ENCODE measurements at places on chromosomes 5 and 9.

GRCh38 chr5:95283761-95284571, 928 bp downstream of the MCTP1 start:
- DNase-seq = no peak

- DNase-seq = no peak
Measured at GRCh38 chr9:5582835-5583195, 46.1 kb upstream of the RIC1 start.

GRCh38 chr5:163303718-163304117, 133.7 kb upstream of the CCNG1 start:
- no peak for DNase-seq

- DNase-seq = no peak
Measured at GRCh38 chr5:139387611-139388197, 2.0 kb downstream of the MZB1 start.

- no peak for DNase-seq
Measured at GRCh38 chr9:132946631-132947295, 2.3 kb upstream of the TSC1 start.

DNA sequence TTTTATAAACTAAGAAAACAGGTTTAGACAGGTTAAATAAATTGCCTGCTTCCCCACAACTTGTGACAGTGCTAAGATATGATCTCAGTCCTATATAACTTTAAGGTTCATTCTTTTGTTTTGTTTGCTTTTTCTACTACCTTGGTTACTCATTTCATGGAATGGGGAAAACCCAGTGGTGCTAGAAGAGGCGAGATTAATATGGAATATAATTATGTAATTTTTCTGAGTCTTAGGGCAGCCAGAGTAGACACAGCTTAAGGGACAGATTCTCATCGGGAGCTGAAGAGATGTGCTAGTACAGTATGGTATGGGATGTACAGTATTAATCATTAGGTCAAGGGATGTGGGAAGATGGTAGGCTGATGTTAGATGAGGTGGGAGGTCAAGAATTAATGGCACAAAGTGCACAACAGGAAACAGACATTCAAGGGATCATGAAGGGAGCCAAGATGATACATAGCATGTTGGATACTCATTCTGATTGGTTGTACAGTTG, 6.2 kb downstream of the TRIM32 start:
- no peak for DNase-seq

DNA sequence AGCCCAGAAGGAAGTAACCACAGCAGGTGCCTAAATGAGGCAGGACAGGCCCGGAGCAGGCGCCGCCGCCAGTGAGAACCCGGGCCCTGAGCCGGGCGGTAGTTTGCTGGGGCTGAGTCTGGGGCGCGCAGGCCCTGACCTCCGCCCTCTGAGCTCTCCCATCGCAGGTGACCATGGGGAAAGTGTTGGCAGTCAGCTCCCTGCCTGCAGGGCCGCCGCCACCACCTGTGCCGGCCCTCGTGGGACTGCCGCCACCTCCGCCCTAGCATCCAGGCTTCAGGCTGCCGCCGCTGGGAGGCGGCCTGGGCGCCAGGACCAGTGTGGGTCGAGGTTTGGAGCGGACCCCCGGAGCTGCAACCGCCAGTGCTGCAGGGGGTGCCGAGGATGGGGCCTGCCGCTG, 61.1 kb downstream of the TARS1 start:
- DNase-seq = no peak

DNA sequence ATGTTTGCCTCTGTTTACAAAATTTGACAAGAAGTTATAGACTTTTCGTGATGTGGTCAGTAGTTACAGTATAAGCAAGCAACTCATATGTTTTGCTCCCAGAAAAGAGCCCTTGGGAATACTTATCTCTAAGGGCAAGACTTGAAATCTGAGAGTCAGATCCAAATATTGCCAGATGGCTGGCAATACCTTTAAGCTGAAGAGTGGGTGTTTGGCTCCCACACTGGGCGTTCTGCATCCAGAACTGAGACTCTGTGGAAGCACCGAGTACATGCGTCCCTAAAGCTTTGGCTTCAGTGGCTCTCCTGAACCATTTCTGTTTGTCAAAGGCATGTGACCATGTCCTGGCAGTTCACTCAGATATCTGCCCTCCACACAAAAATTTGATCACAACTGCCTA, 194.1 kb downstream of the DCP2 start:
- DNase-seq = no peak

DNA sequence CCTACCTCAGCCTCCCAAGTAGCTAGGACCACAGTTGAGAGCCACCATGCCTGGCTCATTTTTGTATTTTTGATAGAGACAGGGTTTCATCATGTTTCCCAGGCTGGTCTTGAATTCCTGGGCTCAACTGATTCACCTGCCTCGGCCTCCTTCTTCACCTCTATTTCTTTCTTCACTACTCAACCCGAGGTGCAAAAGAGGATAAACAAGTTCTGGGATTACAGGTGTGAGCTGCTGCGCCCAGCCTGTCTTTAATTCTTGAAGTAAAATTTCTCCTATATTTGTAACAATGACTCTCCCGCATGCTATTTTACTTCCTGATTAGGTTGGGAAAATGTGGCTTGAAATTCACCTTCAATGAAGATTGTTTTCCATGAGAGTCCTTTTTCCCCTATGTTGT, 46.4 kb downstream of the CAST start:
- no peak for DNase-seq

GRCh38 chr9:114170771-114171461, 15.6 kb downstream of the COL27A1 start:
- no peak for DNase-seq

DNA sequence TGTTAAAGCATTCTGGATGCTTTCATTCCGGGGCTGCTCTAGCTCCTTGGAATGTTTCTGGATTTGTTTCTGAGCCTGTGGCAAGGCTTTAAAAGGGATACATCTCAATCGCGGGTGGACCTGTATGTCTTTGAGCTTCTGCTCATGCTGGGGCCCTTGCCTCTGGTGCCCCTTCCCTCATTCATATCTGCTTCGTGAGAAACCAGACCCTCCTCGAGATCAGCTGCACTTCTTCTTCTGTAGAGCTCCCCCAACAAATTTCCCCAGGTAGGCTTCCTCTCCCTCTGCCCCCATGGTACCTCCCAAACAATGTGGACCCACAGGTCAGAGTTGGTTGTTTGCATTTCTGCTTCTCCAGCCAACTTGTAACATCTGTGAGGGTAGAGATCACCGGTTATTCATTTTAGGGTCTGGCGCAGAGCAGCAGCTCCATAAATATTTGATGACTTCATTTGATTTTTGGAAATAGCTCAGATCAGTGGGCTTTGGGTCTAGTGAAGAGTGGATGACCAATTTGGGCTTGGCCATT, 6.6 kb downstream of the ZNF618 start:
- no peak for DNase-seq

DNA sequence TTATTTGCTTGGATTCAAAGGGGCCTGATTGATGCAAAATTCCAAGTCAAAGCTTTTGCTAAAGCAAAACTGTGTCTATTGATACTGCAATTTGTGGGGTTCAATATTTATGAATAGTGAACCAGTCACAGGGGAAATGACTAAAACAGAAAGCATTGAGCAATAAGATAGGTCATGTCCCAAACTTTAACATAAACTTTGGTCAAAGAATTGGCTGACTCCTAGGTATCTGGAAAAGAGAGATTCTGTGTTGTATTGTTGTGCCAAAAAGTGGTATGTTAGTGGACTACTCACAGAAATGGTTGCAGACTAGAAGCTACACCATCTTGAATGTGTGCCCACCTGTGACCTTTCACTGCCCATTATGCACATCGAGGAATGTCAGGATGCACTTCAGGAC, 585.5 kb upstream of the RGMB start:
- no peak for DNase-seq

- no peak for DNase-seq
Measured at GRCh38 chr5:108728566-108729241, 19.0 kb upstream of the FER start.

DNA sequence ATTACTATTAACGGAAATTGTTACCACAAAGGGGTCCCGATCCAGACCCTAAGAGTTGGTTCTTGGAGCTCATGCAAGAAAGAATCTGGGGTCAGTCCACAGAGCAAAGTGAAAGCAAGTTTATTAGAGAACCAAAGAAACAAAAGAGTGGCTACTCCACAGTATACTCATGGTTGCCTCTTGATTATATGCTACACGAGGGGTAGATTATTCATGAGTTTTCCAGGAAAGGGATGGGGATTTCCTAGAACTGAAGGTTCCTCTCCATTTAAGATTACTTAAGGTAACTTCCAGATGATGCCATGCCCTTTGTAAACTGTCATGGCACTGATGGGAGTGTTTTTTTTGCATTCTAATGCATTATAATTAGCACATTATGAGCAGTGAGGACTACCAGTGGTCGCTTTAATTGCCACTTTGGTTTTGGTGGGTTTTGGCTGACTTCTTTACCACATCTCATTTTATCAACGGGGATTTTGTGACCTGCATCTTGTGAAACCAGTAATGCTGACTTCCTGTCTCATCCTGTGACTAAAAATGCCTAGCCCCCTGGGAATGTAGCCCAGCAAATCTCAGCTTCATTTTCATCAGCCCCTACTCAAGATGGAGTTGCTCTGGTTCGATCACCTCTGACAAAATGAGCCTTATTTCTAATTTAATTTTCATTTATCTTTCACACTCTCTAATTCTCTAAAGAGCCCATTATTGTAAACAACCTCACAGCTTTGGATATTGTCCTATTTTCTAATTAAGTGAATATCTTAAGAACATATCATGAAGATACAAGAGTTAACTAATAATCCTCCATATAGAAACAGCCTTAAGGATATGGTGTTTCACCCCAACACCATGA, 336.3 kb downstream of the RASEF start:
- DNase-seq = no peak

- DNase-seq = no peak
Measured at GRCh38 chr9:120944948-120945347, 18.4 kb upstream of the TRAF1 start.

GRCh38 chr9:137181680-137182079, 6.7 kb downstream of the ANAPC2 start:
- no peak for DNase-seq

DNA sequence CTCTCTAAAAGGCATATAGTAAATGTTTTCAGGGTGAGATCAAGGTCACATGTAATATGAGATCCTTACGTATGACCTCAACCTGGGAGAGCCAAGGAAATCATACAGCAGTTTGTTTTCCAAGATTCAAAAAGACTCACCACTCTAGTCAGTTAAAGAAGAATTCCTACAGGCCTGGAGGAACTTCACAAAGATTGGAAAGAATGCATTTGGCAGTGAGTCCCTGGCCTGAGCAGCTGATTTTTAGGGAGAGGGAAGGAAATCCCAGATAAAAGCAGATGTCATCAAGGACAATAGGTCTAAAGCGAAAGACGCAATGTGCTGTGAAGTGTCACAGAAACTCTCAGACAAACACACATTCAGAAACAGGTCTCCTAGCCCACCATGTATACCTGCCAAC, 424.0 kb upstream of the ZNF462 start:
- DNase-seq = no peak

- DNase-seq = no peak
Measured at GRCh38 chr5:149485655-149486615, 65.3 kb downstream of the CSNK1A1 start.

- no peak for DNase-seq
Measured at GRCh38 chr5:158023266-158023665, 164.3 kb upstream of the CLINT1 start.

GRCh38 chr9:110029956-110030480, 177.9 kb downstream of the C9orf152 start:
- no peak for DNase-seq

GRCh38 chr9:108300306-108301287, 555.2 kb downstream of the ACTL7B start:
- DNase-seq = no peak

DNA sequence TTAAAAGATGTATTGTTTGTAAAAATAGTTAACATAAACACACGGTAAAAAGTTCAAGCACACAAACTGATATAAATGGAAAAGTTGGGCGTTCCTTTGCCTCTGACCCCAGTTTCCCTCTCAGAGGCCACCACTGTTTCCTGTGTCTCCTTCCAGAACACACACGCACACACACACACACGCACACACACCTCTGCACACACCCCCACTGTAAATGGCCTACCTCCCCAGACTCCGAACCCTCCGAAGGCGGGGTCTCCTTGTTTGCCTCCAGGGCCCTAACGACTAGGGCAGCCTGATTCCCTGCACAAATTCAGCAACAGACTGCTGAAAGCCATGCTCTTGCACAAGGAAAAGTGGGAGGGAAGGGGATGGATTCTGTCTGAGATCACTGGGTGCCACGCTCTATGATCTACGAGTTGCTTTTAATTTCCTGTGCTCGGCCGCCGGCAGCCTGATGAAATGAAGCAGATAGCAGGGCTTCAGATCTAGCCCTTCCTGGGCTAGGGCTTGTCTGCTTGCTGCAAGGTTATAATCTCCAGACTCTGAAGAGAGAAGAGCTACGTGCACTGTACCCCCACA, 184.0 kb upstream of the IL12B start:
- DNase-seq = no peak

DNA sequence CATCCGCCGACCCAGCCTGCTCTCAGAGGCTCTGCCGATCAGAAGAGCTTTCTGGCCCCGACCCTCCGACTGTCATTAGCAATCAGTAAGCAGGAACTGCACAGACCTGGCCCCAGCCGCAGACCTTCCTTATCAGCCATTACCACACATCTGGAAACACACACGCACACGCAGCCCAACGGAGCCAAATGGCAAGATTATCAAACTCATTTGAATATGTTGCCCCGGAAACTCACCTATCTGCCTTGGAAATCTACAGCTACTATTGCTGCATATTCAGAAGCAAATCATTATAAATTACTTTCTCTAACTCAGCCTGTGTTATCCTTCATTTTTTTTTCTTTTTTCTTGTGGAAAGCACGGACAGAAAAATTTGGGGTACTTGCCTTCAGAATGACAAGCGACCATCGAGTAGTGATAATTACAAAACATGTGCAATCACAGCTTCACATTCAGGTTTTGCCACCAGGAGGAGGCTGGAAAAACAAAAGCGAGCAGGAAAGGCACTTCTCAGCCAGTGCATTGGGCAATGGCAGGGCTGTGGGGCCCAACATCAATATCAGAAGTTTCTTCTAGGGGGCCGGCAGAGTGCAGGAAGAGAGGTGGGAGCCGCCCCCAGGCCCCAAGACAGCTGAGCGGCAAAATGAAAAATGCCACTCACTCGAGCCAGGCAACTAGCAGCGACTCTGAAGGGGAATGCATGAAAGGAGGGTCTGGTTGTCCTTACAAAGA, 122.3 kb downstream of the VAV2 start:
- DNase-seq = no peak

DNA sequence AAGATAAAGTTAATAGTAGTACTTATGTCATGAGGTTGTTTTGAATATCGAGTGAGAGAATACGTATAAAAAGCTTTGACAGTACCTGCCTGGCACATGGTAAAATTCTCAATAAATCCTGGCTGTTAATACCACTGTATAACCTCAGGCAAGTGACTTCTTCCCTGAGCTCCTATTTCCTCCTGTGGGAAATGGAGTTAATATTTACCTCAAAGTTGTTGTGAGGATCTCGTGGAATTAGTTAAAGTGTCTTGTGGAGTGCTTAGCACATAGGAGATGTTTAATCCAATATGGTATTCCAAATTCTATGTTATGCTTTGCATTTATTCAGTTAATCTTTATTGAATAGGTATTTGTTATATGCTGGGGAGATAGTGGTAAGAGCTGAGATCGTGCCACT, 18.5 kb downstream of the FOCAD start:
- DNase-seq = no peak

GRCh38 chr9:111320631-111321030, 9.4 kb downstream of the OR2K2 start:
- DNase-seq = no peak
